ENCODE measurements at places on chromosomes 11 and 22.

DNA sequence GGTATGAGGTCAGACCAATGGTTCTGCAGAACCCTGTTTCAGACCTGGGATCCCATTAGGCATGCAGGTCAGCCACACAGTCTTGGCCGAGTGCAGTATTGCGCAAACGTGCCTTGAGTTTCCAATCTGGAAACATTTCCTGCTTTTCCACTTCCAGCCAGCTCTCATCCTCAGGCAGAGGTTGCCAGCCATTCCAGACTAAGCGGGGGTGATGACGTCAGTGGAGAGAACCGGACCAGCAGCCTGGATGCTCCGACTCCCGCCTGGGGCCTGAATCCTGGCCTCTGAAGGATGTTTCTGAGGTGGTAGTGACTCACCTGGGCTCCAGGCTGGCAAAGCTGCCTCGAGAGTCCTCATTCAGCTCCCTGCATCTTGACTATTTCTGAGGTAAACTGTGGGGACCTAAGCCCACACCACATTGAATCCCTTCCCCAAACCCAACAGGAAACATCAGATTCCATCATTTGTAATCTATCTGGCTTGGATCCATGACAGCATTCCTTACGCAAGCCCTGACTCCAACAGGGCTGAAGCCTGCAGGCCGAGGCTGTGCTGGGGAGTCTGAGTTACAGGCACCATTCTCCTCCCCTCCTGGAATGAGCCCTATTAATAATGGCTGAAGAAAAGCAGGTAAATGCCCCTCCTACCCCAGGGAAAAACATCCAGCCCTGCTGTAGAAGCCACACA lies 83.0 kb downstream of the ABTB2 start:
- DNase-seq: no peak

- no peak for DNase-seq
Measured at GRCh38 chr11:42337786-42338455, 878.5 kb upstream of the LRRC4C start.

DNA sequence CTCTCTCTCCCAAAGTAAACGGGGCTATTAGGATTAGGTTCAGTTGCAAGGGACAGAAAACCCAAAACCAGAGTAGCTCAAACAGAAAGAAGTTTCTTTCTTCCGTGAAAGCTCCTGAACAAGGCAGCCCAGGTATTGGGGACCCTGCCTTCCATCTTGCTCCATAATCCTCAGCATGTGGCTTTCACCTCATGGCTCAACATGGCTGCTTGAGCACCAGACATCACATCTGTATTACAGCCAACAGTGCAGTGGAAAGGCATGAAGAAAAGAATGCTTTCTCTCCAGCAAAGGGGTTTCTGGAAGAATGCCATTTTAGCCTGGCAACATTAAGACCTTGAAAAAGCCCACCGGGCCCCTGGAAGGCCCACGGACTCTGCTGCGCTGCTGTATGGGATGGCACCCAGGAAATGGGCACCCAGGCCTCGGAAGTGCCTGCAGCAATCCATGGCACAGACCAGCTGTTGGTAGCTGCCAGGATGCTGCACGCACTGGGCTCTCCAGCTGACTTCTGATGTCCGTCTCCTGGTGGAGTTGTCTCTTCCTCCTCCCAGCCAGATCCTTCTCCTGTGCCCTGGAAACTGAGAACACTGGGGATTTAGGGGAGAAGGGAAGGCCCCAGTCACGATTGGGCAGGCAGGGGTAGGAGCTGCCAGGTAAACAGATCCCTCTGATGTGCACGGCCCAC lies 22.6 kb downstream of the PDGFB start:
- DNase-seq: no peak

DNA sequence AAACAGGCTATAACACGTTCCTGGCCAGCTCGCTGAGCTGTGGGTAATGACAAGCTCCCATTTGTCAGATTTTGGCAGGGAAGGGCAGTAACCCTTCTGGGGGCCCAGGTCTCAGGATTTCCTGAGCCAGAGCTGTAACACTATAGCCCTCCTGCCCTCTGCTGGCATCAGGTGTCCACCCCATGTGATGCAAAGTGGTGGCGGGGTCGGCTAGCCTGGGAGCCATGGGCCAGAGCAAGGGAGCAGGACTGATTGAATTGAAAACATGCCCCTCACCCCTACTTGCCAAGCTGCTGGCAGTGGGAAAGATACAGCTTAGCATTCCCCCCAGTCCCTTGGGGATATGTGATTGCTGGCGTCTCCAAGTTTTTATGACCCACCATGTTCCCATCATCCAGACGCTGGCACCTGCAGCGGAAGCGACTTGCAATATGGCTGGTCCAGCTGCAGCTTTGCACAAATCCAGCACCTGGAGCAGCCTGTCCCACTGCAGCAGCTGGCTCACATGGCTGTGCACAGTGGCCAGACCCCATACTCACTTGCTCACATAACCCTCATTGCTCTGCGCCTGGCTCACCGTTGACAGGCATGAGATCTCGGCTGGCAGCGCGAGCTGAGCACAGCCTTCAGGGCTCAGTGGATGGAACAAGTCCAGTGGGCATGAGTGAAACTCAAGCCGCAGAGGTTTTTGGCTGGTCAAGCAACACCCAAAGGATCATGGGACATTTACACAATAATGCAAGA lies 1147.8 kb downstream of the JRKL start:
- DNase-seq: no peak

DNA sequence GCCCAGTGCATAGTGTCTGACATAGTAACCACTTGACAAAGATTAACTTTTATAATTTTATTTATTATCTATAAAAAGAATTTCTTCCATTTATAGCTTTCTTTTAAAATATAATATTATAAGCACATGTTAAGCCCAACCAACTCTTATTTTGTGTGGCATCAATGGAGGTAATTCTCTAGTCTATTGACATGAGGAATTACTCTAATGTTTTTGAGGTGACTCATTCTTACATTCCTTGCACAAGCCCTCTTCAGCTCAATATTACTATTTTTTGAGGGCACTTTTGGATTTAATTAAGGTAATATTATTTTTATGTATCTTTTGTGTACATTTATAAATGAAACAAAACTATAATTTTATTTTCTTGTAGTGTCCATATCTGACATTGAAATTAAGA lies 59.6 kb downstream of the AASDHPPT start:
- DNase-seq: no peak

DNA sequence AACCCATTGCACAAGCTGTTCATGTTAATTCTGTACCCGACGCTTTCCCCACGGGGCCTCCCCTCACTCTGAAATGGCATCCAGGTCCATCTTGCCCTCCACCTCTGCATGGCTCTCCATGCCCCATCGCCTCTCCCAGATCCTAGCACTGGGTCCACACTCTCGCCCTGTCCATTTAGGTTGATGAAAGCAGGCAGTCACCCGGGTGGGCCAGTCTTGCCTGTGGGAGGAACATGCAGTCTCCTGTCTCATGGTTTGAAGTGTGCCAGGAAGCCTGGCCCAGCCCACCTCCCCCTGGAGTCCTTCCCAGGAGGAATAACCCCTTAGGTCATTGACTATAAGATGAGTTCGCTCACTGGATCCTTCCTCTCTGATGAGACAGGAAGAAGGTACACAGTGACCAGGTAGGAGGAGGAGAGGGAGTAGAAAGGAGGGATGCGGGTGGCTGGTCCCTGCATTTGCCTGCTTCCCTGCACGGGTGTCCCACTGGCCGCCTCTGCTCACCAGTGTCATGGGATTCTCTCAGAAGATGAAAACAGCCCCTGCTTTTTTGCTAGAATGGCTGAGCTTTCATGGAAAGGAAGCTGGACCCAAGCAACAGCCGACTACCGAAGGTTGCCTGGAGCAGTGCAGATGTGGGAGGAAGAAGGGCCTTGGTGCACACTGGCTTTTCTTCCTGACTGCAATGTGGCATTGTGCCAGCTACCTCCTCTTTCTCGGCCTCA lies 6.8 kb downstream of the TMEM121B start:
- no peak for DNase-seq

All from KBM-7 (cell line).